ENCODE measurements at places on chromosomes 2 and 18. TPM values are rescaled to one million over a fixed set of nuclear protein-coding genes. Genes with fewer than 3 reads are reported as not detected.
A peak's percentile ranks its signal among the peaks of the same experiment; 100 is the strongest.

DNA sequence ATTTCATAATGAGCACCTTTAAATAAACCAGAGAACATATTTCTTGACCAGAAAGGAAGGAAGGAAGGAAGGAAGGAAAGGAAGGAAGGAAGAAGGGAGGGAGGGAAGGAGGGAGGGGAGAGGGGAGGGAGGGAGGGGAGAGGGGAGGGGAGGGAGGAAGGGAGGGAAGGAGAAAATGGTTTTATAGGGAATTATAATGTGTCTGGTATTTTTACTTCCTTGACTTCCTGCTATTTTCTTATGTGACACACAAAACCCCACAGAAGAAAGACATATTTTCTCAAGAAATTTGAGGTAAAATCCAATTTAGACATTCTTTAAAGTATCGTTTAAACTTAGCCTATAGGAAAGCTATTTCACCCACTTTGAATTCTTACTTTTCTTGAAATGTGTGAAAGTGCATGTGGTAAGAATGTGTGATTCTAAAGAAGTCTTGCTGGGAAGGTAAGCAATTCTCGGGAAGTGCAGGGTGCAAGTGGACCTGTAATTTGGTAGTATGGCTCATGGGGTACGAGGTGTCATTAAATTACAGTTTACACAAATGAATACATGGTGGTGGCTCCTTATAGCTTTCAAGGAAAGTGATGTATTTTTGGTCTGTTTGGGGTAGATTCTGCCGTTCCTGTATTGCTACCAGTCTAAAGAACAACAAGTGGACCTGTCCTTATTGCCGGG is 18.0 kb downstream of the RNF125 start:
- H3K27ac ChIP-seq = peak overlapping the region; percentile 90
- H3K4me3 ChIP-seq = peak overlapping the region; percentile 19
- DNase-seq = no peak
- peaks cover 51% of the 10 kb centered on the region for H3K4me1 ChIP-seq

- H3K4me3 ChIP-seq = no peak overlapping the region
- DNase-seq = no peak
- no peaks in the 10 kb centered on the region for H3K4me1 ChIP-seq
- no peak overlapping the region for H3K27ac ChIP-seq
Observed at GRCh38 chr2:3940661-3941060, 237.3 kb downstream of the DCDC2C start.

Gene CRIM1
- total RNA-seq = 2.3 TPM

DNA sequence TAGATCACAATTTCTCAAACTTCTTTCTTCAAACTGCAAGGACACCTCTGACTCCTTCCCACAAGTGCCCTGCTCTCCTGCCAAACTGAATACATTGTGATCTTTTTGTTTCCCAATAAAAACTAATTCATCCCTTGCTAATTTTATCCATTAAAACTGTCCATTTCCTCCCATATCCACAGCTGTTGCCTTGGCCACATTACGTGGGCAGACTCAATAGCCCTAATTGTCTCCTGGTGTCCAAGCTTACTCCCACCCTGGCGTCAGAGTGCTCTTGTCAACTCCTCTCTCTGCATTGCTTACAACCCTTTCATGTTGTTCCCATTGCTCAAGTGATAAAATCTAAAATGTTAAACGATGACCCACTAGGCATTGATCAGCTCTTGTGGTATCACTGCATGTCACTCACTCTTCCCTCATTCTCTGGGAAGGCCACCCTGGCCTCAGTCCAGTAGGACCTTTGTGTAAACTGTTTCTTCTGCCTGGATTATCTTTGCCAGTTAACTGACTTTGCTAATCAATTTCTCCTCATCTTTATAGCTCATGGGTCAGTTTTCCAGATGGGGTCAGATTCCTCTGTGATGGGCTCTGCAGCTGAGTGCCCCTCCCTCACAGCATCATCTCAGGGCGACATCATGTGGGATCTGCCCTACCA is 525.0 kb downstream of the SLC4A3 start:
- H3K27me3 ChIP-seq = no peaks in the 10 kb centered on the region
- no peak overlapping the region for H3K4me3 ChIP-seq
- no peaks in the 10 kb centered on the region for H3K4me1 ChIP-seq
- no peaks in the 10 kb centered on the region for H3K36me3 ChIP-seq
- no peak for DNase-seq
- H3K27ac ChIP-seq = no peak overlapping the region

Gene NDC80
- total RNA-seq = 9.6 TPM

Gene ACKR3
- 2.3 TPM for total RNA-seq

Gene CRYGD
- not detected for total RNA-seq

GRCh38 chr18:12656938-12657683 is 796 bp downstream of the SPIRE1 start:
- peak overlapping the region; percentile 41 for H3K27ac ChIP-seq
- no peaks in the 10 kb centered on the region for H3K27me3 ChIP-seq
- DNase-seq = no peak

Gene ABCG5
- total RNA-seq = not detected

DNA sequence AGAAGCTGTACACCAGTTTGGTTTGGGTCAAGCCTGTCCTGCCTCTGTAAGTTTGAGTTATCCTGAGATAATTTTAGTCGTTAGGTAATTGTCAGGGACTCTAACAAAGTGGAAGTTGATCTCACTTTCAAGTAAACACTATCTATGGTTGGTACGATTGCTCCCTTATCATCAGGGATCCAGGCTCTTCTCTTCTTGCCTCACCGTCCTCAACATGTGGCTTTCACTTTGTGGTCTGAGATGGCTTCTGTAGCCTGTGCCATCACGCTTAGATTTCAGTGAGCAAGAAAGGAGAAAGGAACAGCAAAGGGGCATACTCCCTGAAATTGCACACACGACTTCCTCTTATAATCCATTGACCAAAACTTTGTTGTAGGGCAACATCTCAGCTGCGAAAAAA is 115.6 kb downstream of the CTAGE1 start:
- no peak overlapping the region for H3K4me3 ChIP-seq
- no peaks in the 10 kb centered on the region for H3K4me1 ChIP-seq
- no peaks in the 10 kb centered on the region for H3K27me3 ChIP-seq

Gene RPRM
- total RNA-seq = not detected
